ENCODE measurements at places on chromosomes 7 and 10. TPM values are rescaled to one million over a fixed set of nuclear protein-coding genes. Genes with fewer than 3 reads are reported as not detected.

GRCh38 chr10:117531371-117532002 is 11.1 kb upstream of the EMX2 start:
- peaks cover 52% of the 10 kb centered on the region for H3K27me3 ChIP-seq
- no peaks in the 10 kb centered on the region for H3K36me3 ChIP-seq
- H3K4me1 ChIP-seq, result peaks cover 5% of the 10 kb centered on the region
- no peak overlapping the region for H3K27ac ChIP-seq
- no peak overlapping the region for H3K4me3 ChIP-seq
- DNase-seq, result no peak

TRPV6 gene
- not detected for total RNA-seq

ZNF33A gene
- 20.8 TPM for total RNA-seq

PTF1A gene
- total RNA-seq, result not detected

GRCh38 chr10:90414926-90415325 is 442.9 kb downstream of the HTR7 start:
- no peak overlapping the region for H3K27ac ChIP-seq
- DNase-seq, result no peak
- no peaks in the 10 kb centered on the region for H3K36me3 ChIP-seq
- H3K4me1 ChIP-seq, result no peaks in the 10 kb centered on the region
- H3K4me3 ChIP-seq, result no peak overlapping the region
- H3K27me3 ChIP-seq, result no peaks in the 10 kb centered on the region

CLCN1 gene
- not detected for total RNA-seq

MOGAT3 gene
- total RNA-seq, result not detected

GRCh38 chr7:87416682-87417587 is 58.5 kb downstream of the ABCB4 start:
- no peaks in the 10 kb centered on the region for H3K36me3 ChIP-seq
- H3K27me3 ChIP-seq, result no peaks in the 10 kb centered on the region
- H3K4me1 ChIP-seq, result no peaks in the 10 kb centered on the region
- H3K4me3 ChIP-seq, result no peak overlapping the region
- H3K27ac ChIP-seq, result no peak overlapping the region

CCL24 gene
- total RNA-seq, result not detected

- H3K4me3 ChIP-seq, result no peak overlapping the region
- peaks cover 10% of the 10 kb centered on the region for H3K4me1 ChIP-seq
- peaks cover 7% of the 10 kb centered on the region for H3K27me3 ChIP-seq
- DNase-seq, result no peak
- peak overlapping the region; percentile 5 for H3K27ac ChIP-seq
Measured at GRCh38 chr10:1241322-1241890, 185.2 kb downstream of the WDR37 start.

LRRC27 gene
- total RNA-seq, result 2.8 TPM

GRCh38 chr7:92200791-92201190 is 21.8 kb upstream of the LRRD1 start:
- no peaks in the 10 kb centered on the region for H3K27me3 ChIP-seq
- peaks cover 50% of the 10 kb centered on the region for H3K36me3 ChIP-seq
- H3K27ac ChIP-seq, result no peak overlapping the region
- H3K4me3 ChIP-seq, result no peak overlapping the region

DNA sequence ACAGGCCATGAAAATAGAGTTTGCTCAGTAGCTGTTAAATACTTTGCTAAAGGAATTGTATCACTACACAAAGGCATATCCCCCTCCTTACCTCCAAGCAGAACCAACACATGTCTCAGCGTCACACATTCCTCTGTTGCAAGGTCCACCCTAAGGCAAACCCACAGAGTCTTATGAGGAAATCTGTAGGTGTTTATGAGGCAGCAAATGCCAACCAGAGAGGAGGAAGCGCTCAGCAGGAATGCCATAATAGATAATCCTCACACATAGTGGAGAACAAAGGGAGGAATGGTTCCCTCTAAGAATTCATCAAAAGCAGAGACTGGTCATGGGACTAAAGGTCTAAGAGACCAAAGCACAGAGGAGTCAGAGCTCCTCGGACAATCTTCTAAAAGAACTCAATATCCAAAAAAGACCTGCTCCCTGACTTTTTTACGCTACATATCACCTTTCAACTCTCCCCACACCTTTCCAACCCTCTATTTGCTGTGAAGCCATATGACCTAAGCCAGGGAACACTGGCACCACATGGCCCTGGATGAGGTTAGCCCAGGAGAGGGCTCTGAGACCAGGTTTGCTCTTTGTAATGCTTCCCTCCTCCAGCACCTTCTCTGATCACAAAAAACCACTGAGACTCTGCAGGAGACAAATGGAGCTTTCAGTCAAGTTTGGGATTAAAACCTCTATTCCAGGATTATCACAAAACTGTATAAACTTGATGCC is 7.3 kb downstream of the SLC25A13 start:
- peaks cover 23% of the 10 kb centered on the region for H3K36me3 ChIP-seq
- no peak overlapping the region for H3K27ac ChIP-seq
- H3K4me1 ChIP-seq, result peaks cover 26% of the 10 kb centered on the region
- no peaks in the 10 kb centered on the region for H3K27me3 ChIP-seq
- H3K4me3 ChIP-seq, result no peak overlapping the region
- no peak for DNase-seq

H2BK1 gene
- not detected for total RNA-seq

PAPOLB gene
- total RNA-seq, result not detected

DNA sequence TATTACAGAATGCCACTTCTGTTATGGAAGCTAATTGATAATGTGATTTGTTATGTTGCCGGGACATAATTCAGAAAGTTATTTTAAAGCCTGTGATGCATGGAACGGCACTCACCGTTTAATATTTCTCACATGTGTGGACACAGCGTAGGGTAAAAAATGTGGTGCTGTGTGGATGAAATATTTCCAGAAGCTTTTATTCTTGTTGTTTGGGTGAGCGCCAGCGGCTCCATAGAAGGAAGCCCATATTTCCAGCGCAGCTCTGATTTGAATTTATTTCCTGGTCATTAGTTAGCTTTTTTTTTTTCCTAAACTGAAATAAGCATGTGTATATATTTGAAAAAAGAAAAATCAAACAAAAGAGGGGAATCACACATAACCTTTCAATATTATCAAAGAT is 20.2 kb upstream of the NKX6-2 start:
- DNase-seq, result no peak
- H3K27ac ChIP-seq, result no peak overlapping the region
- no peaks in the 10 kb centered on the region for H3K27me3 ChIP-seq
- H3K36me3 ChIP-seq, result no peaks in the 10 kb centered on the region

DNAJC12 gene
- total RNA-seq, result 11.5 TPM

GRCh38 chr10:116274064-116274904 is 1.3 kb upstream of the GFRA1 start:
- DNase-seq, result no peak
- H3K27me3 ChIP-seq, result peaks cover 53% of the 10 kb centered on the region
- peaks cover 5% of the 10 kb centered on the region for H3K36me3 ChIP-seq
- H3K4me1 ChIP-seq, result peaks cover 4% of the 10 kb centered on the region
- H3K27ac ChIP-seq, result no peak overlapping the region

CTNNA3 gene
- total RNA-seq, result not detected

- H3K27ac ChIP-seq, result no peak overlapping the region
- H3K4me1 ChIP-seq, result no peaks in the 10 kb centered on the region
- no peaks in the 10 kb centered on the region for H3K36me3 ChIP-seq
- DNase-seq, result no peak
- no peak overlapping the region for H3K4me3 ChIP-seq
Measured at GRCh38 chr10:116451711-116452337, 24.2 kb downstream of the PNLIPRP3 start.

PTPN20 gene
- 1.5 TPM for total RNA-seq

- no peaks in the 10 kb centered on the region for H3K36me3 ChIP-seq
- no peak overlapping the region for H3K27ac ChIP-seq
- DNase-seq, result no peak
- H3K4me1 ChIP-seq, result peaks cover 3% of the 10 kb centered on the region
Measured at GRCh38 chr10:34780818-34781380, 34.2 kb downstream of the PARD3 start.

- no peaks in the 10 kb centered on the region for H3K36me3 ChIP-seq
- H3K27me3 ChIP-seq, result no peaks in the 10 kb centered on the region
- DNase-seq, result no peak
- no peaks in the 10 kb centered on the region for H3K4me1 ChIP-seq
Measured at GRCh38 chr10:121262774-121263430, 335.3 kb downstream of the FGFR2 start.

NPTX2 gene
- not detected for total RNA-seq

DNA sequence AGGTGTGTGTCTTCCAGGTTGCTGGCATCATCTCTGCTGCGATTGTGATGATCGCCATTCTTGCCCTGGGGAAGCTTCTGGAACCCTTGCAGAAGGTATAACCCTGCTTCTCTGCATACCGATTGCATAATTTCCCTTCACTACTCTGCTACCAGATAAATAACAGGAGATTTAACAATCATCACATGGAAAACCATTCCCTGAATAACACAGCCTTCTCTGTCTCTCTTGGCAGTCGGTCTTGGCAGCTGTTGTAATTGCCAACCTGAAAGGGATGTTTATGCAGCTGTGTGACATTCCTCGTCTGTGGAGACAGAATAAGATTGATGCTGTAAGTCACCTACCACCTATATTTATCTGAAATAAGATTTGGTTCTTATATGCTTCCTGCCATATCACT is 33.8 kb downstream of the SLC26A4 start:
- peaks cover 5% of the 10 kb centered on the region for H3K4me1 ChIP-seq
- H3K27ac ChIP-seq, result no peak overlapping the region
- peaks cover 10% of the 10 kb centered on the region for H3K36me3 ChIP-seq
- DNase-seq, result no peak
- H3K4me3 ChIP-seq, result no peak overlapping the region

- no peak overlapping the region for H3K27ac ChIP-seq
- H3K27me3 ChIP-seq, result no peaks in the 10 kb centered on the region
- no peak overlapping the region for H3K4me3 ChIP-seq
- peaks cover 7% of the 10 kb centered on the region for H3K36me3 ChIP-seq
- peaks cover 21% of the 10 kb centered on the region for H3K4me1 ChIP-seq
- DNase-seq, result no peak
Measured at GRCh38 chr7:36712015-36712414, 12.3 kb downstream of the AOAH start.
